ENCODE measurements at places on chromosomes 7 and 10. TPM values are rescaled to one million over a fixed set of nuclear protein-coding genes. Genes with fewer than 3 reads are reported as not detected.

PITRM1 gene
- 59.9 TPM for total RNA-seq

MMP21 gene
- total RNA-seq = not detected

VPS50 gene
- total RNA-seq = 27.9 TPM

STEAP1B gene
- 124 TPM for total RNA-seq

DNAJC1 gene
- total RNA-seq = 35.1 TPM

FGL2 gene
- under 0.01 TPM for total RNA-seq

ADCY1 gene
- total RNA-seq = 0.61 TPM

CHCHD1 gene
- 37.4 TPM for total RNA-seq

ZNF804B gene
- not detected for total RNA-seq

LHPP gene
- 7.0 TPM for total RNA-seq

CFAP43 gene
- total RNA-seq = under 0.01 TPM

METTL2B gene
- 51.5 TPM for total RNA-seq

HOXA5 gene
- total RNA-seq = 4.2 TPM

KIAA1549 gene
- 1.9 TPM for total RNA-seq

TMEM178B gene
- total RNA-seq = not detected

MRPS17 gene
- total RNA-seq = 33.3 TPM

AZGP1 gene
- total RNA-seq = not detected

PKD1L1 gene
- total RNA-seq = 1.2 TPM

FAM180A gene
- total RNA-seq = not detected

COA1 gene
- 71.1 TPM for total RNA-seq

FKBP6 gene
- total RNA-seq = not detected

PRSS37 gene
- total RNA-seq = not detected

TUBB8 gene
- not detected for total RNA-seq

RNF133 gene
- total RNA-seq = 1.1 TPM

SYT15 gene
- not detected for total RNA-seq

POP7 gene
- total RNA-seq = 67.2 TPM

ACHE gene
- 0.15 TPM for total RNA-seq

DYNC1I1 gene
- 1.8 TPM for total RNA-seq

PRKCQ gene
- 2.1 TPM for total RNA-seq

AKR1D1 gene
- not detected for total RNA-seq

TAS2R5 gene
- 0.32 TPM for total RNA-seq

DGKB gene
- total RNA-seq = not detected

IKZF5 gene
- 1.9 TPM for total RNA-seq

CCDC146 gene
- 0.46 TPM for total RNA-seq

FAM25A gene
- not detected for total RNA-seq

C10orf105 gene
- 0.15 TPM for total RNA-seq

CDK1 gene
- 88.8 TPM for total RNA-seq

KIF20B gene
- 21.4 TPM for total RNA-seq

ATP5MK gene
- total RNA-seq = 411 TPM

MMD2 gene
- total RNA-seq = not detected

CYP2C19 gene
- not detected for total RNA-seq

STK31 gene
- total RNA-seq = under 0.01 TPM

COL26A1 gene
- not detected for total RNA-seq

ENKUR gene
- not detected for total RNA-seq

SPDYE2B gene
- total RNA-seq = not detected

FEZF1 gene
- total RNA-seq = not detected

ITGA8 gene
- under 0.01 TPM for total RNA-seq

NANOS1 gene
- 0.61 TPM for total RNA-seq

CCL26 gene
- total RNA-seq = not detected

BEND7 gene
- total RNA-seq = 7.8 TPM

C10orf143 gene
- 0.65 TPM for total RNA-seq

PRPS1L1 gene
- not detected for total RNA-seq

AKR1B1 gene
- 161 TPM for total RNA-seq

SLC16A9 gene
- total RNA-seq = 0.97 TPM

MALRD1 gene
- total RNA-seq = under 0.01 TPM

PTPRE gene
- total RNA-seq = 57.8 TPM

LBX1 gene
- not detected for total RNA-seq

ATRNL1 gene
- total RNA-seq = under 0.01 TPM

NEUROD6 gene
- not detected for total RNA-seq

CNPY1 gene
- not detected for total RNA-seq

Measured in epithelial cell of umbilical artery (primary cell).